ENCODE measurements at places on chromosomes 7 and 10.

DNA sequence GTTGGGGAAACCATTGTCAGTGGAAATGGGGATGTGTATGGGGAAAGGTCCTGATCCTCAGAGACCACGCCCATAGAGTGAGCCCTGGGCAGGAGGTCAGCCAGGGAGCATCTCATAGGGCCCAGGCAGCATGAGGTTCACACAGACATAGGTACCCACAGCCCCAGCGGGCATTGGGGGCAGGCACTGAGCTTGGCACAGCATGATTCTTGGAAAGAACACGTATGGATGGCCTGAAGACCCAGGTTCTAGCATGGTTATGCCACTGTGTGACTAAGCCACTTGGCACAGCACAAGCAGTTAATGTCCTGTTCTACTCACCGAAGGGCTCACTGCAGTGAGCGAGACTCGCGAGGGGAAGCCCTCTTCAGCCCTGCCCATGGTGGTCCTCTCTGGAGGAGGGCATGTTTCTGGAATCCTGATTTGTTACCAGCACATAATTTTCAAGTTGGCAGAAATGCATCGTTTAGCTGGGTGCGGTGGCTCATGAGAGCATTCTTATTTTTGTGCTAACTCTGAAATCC lies 125.2 kb downstream of the UBE2H start:
- DNase-seq: no peak

GRCh38 chr10:91251430-91252056 lies 31.1 kb downstream of the PCGF5 start:
- DNase-seq: peak; percentile 47

- no peak for DNase-seq
Observed at GRCh38 chr10:132468216-132468615, 69.4 kb upstream of the INPP5A start.

DNA sequence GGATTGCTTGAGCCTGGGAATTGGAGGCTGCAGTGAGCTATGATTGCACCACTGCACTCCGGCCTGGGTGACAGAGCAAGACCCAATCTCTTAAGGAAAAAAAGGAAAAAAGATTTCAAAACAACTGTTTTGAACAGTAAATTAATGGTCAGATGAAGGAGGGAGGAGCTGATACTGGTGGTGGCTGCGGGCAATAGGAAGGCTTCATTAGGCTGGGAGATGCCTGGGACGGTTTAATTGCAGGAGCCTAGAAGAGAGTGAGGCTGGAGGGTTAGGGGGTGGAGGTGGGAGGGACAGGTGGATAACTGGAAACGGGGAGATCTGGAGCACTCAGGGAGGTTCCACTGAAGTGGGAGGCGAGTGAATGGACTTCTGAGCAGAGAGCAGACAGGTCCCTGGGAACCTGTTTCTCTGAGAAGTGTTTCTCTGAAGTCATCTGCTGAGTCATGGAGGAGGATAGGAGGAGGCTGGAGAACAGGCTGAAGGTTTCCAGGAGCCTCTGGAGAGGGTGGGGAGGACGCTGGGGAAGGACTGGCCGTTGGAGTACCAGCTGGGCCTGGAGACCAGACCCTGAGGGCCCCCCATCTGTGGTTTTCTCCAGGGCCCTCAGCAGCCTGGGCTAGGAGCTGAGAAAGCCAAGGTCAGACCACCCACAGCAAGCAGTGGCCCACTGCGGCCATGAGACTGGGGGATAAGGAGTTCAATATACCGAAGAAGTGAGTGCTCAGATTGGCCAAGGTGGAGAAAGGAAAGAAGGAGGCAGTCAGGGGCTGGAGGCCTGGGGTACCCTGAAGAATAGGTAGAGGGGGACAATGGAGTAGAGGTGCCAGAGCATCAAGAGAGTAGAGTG lies 14.4 kb upstream of the YWHAG start:
- no peak for DNase-seq

DNA sequence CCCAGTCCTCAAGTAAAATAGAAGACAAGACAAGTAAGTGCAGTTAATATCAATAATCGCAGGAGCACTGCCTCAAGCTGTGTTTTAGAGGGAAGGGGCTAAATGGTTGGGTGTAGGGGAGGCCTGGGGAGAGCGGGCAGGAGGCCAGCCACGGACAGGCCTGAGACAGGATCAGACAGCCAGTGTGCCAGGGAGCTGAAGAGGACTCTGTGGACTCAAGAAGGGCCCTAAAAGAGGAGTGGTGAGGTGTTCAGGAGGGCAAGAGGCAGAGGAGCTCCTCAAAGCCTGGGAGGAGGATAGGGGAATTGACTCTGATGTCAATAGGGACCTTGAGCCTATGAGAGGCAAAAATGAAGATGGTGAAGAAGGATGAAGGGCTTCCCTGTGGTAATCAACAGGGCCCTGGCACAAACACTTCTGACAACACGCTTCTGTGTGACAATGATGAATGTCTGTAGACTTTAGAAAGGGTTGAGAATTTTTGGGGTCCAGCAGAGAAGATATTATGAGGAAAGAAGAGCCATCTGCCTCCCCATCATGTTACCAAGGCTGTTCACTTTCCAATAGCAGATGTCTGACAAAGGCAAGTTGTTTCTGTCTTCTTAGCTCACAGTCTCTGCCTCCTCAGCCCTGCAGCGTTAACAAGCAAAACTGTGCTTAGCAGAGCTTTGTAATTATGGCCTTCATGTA lies 2.4 kb upstream of the PTPRE start:
- DNase-seq: no peak

DNA sequence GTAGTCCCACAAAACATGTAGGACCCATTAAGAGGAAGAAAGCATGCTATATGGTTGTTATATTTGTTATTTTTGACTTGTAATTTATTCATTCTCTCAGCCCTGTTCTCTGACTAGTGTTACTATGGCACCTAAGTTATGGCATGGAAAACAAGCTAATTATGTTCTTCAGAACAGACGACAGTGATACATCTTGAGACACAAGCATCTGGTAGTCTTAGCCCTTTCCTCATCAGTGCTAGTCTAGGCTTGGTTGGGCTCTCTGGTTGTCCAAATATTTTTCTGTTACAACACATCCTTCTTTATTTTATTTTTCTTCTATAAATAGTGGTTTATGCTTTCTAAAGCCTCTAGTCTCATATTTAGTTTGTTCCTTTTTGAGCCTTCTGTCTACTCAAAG lies 308.3 kb upstream of the KAT6B start:
- DNase-seq: no peak

DNA sequence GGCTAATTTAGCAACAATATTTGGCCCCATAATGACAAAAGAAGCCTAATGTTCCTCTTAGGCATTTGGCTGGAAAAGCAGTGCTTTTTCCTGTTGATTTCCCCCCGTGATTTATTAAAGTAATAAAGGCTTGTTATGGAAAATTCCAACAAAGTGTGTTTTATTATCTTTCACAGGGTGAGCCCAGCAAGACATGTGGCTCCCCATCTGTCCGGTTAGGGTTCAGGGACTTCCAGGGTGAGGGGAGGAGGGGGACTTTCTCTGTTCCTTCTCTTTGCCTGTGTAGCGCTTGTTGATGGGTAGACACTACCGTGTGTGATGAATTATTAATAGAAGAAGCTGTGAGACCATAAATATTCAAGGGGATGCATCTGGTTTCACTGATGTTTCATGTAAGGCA lies 39.0 kb downstream of the HTR5A start:
- no peak for DNase-seq

DNA sequence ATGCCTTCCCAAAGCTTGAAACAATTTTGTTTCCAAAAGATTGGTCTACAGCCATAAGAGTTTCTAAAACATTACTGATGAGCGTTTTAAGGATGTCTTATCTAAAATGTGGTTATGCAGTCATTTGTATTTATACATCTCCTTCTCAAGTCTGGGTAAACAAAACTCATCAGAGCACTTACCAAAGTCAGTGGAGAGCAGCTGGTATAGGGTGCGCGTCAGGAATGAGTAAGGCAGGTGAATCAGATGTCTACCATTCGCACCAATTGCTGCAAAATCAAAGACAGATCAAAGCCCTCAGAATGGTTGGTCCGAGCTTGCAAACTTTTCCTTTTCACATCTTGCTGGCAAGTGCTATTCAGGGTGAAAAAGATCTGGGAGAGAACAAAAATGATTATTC lies 65.6 kb upstream of the FAM171A1 start:
- no peak for DNase-seq

DNA sequence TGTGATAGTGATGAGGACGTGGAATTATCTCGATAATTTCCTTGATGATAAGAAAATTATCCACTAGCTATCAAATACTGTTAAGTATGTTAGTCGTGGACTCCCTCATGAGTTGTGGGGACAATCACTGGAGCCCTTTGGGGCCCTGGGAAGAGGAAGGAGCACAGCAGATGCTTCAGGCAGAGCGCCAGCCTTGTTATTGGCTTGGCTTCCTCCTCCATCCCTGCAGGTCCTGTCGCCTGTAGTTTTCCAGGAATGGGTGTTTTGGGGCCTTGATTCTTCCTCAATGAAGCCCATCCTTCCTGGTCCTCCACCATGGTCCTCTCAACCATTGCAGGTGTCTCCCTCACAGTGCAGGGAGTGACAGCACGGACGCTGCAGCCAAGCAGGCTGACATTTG lies 32.5 kb upstream of the ZNF32 start:
- no peak for DNase-seq

DNA sequence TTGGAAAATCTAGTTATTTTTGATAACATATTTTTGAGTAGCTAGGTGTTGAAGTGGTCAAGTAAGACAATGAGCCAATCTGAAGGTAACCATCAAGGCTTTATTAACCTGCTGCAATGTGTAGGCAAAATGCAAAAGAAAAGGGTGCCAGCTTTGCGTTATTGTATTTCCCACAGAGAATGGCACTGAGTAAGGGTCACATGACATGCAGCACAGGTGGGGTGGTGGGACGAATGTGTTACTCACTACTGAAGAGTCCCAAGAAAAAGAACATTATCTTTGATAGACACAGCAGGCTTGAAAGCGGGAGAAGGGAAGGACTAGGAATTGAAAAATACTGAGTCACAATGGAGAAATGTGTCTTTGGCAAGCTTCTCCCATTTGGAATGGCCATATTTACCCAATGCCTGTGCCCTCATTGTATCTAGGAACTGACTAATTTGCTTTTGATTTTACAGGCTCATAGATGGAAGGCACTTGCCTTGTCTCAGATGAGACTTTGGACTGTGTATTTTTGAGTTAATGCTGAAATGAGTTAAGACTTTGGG lies 898.6 kb upstream of the POT1 start:
- DNase-seq: no peak

DNA sequence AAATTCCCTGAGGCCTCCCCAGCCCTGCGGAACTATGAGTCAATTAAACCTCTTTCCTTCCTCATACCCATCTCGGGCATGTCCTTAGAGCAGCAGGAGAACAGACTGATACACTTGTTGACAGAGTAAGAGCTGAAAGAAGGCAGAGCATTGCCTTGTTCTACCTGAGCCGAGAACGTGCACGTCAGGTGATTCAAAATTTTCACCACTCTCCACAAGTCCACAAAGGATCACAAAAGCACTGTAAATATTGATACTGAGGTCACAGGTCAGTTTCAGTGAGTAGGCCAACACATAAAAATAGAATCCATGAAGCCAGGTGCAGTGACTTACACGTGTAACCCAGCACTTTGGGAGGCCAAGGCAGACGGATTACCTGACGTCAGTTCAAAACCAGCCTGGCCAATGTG lies 27.8 kb downstream of the DCLRE1C start:
- DNase-seq: no peak

GRCh38 chr7:114789161-114789560 lies 132.7 kb upstream of the MDFIC start:
- DNase-seq: no peak

All from activated naive CD4-positive, alpha-beta T cell treated with Interleukin-2 at 50 U/mL for 16 hours (primary cell).